NCI-H1436 treated with DMSO at 0.1 percent for 48 hours (cell line): ENCODE measurements at places on chromosomes 6 and 20.

DNA sequence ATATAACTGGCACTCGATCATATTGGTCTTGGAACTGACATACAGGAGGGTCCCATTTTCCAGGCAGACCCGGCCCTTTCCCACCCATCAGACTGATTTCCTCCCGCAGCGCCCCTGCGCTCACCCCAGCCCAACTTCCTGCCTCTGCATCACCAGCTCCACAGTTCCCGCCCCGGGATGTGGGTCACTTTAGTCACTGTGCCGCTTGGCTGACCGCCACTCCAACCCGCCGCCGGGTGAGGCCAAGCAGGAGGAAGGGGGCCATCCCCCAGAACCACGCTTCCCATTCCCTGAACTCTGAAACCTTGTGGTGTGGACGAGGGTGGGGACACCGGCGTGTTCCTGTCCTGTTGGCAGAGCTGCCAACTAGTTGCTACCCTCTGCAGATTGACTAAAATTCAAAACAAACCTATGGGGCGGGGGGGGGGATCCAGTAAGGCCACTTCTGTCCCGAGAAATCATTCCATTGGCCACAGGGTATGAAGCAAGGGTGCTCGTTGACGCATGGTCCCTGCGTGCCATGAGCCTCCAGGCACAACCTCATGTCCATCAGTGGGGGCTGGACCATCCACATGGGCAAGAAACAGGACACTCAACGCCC is 12.3 kb downstream of the TGM2 start:
- DNase-seq: no peak

DNA sequence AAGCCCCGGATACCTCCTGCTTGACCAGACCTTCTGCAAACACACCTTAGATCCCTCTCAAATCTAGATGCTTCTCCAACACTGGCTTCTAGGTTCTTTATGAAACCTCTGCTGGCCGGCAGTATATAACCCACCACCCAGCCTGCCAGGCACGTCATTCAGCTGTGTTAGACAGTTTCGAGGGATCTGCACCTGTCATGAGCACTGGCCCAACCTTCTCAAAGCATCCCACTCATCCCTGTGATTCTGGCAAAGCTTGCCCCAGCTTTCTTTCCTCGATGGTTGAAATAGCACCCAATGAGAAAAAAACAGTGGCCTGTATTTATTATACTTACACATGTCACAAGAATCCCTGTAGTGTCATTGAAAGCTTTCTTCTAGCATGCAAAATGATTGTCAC is 157.8 kb downstream of the MTHFD1L start:
- DNase-seq: no peak

GRCh38 chr6:167214206-167214605 is 56.4 kb upstream of the GPR31 start:
- no peak for DNase-seq

DNA sequence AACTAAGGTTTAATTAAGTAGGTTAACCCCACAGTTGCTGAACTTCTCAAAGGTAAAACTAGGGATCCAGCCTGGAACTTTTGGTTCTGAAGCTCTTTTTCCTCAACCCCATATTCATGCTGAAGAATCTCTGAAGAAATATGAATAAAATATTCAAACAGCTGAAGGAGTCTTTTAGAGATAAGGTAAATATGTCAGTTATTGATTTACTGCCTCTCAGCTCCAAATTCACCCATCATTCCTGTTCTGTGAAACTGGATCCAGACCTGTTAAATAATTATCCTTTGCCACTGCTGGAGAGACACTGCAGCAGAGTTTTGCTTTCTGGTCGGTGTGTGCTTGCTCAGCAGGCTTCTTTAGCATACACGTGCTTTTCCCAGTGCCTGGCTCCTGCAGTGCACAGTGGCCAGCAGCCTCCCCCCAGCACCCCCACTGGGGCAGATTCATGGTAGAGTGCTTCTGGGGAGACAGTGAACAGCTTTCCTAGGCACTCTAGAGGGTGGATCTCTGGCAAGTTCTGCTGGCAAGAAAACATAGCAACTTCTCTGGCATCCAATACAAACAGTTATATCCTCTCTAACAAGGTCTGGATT is 62.0 kb upstream of the BCLAF1 start:
- DNase-seq: no peak

- DNase-seq: no peak
Measured at GRCh38 chr6:36032261-36032660, 4.7 kb downstream of the MAPK14 start.

- no peak for DNase-seq
Measured at GRCh38 chr6:15498640-15499039, 164.2 kb downstream of the DTNBP1 start.

DNA sequence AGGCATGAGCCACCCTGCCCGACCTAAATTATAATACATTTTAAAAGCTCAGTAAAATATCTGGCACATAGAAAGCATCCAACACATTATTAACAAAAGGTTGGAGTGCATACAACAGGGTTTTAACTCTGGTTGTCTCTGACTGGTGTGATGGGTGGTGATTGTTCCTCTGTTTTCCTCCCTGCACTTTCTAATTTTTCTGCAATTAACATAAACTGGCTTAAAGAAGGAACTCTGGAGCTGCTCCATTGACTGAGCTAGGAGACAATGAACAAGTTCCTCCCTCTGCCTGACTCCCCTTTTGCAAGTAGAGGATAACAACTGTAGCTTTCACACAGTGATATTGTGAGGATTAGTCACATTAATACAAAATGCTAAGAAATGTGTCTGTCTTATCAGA is 48.5 kb upstream of the SIRPG start:
- DNase-seq: no peak

DNA sequence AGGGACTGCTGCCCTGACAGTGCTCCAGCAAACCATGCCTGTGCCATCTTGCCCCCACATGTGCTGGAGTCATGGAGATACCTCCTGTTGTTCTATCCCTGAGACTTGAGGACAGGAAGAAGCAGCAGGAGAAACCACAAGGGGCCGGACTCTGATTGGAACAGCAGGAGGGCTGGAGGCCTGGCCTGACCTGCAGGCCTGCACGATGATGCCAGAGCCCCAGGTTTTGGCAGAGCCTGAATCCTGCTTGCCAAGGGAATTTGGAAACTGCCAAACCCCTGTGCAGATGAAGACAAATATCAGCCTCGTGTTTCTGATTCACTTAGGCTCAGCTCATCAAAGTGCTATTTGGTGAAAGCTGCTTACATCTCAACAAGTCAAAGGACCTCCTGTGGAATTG is 177.6 kb downstream of the MAFB start:
- no peak for DNase-seq

DNA sequence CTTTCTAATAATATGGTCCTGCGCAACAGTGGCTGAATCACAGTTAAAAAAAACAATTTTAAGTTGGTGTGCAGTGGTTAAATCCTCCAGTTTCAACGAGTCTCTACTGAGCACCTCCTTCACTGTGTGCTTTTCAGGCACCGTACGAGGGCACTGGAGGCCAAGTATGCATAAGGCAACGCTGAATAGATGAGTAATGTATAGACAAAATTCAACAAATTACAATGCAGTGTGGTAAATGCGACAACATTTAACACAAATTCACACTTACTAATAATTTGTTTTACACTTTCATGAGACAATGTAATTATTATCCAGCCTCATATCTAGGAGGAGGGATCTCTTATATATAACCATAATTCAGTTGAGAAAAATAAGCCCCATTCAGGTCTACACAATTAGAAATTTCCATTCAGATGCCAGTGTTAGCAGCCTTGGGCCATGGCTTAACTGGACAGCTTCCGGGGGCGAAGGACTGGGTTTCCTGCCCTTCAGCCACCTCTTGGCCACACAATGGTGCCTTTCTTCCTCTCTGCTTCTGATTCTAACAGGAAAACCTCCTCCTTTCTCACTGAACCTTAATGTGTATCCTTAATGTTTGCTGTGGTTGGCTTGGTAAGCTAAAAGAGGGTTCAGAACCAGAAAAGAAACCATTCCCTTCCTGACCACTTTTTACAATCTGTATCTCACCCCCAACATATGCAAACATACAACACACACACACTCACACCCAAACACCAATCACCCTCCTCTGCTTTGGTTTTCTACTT is 51.9 kb downstream of the B4GALT5 start:
- DNase-seq: no peak

DNA sequence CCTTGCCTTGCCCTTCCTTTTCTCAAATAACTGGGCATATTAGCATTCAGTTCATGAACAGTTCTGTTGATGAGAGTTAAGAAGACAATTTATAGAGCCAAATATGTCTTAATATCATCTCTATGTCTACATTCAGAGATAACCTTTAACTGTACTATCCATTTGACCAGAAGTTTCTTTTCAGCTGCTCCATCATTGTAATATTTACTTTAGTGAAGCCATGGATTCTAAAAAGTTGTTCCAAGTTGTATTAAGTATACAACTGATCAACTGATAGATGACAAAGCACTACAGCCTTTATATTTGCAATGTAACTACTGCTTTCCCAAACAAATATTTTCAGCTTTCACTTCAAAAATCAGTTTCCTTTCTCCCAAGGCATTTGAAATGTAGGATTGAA is 1252.7 kb downstream of the EPHA7 start:
- DNase-seq: no peak

DNA sequence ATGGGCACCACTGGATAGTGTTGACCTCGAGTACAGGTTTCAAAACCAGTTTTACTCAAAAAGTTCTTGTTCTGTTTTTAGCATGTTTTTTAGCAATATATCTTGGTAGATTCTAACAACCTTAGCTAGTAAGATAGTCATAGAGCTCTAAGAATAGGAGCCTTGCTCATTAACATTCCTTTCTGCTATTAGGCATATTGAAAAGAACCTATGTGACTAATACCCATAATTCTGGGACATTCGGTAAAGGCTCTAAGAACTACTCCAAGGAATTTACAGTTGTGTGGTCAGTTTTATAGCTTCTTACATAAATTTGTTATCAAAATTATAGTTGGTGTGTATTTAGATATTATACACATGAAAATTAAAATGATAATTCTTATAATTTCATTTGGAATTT is 11.6 kb downstream of the SLC9A8 start:
- no peak for DNase-seq

DNA sequence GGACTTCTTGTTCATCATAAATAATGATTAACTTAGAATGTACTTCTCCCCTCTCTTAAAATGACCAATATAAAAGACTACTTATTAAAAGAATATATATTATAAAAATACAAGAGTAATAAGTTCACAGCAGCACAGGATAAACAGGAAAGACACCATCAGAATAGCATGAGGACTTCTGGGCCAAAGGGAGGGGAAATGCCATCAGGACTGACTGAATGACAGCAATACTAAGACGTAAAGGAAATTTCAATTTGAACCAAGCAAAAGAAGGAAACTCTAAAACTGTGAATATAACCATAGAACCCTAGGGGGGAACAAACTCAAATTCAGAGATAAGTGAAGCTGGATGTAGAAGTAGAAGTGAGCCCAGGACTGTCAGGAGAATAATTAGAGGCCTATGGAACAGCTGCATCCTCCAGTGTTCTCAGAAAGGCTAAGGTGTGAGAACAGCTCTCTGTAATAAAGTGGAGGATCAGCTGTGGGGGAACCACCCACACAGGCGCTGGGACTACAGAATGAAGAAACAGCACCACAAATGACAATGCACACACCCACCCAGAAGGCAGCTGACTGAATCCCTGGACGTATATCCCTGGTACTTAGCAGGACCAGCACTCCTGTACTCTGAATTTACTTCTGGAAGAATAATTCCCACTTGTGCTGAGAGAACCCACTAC is 37.8 kb downstream of the ZHX3 start:
- no peak for DNase-seq

- DNase-seq: no peak
Measured at GRCh38 chr20:59735917-59736316, 131.6 kb downstream of the PHACTR3 start.

DNA sequence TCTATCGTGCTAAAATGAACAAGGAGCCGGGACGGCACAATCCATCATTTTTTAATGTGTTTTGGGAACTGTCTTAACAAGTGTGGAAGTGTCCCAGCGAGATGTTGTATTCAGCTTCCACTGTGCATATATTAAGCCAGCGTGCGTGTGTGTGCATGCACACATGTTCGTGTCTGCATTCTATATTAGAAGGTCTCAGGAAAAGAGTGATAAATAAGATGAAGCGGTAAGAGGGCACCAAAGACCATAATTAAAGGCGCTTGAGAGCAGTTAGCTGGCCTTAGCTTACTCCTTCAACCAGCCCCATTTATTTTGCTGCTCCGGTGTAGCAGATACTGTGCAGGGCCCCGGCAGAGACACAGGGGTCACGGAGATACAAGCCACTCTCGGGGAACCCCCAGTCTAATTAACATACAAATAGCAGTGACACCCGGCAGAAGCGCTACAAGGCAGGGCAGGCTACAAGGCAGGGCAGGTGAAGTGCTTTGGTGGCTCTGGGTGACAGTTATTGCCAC is 206.5 kb upstream of the RREB1 start:
- no peak for DNase-seq

GRCh38 chr20:33656783-33657703 is 5.1 kb upstream of the C20orf144 start:
- DNase-seq: no peak

- DNase-seq: no peak
Measured at GRCh38 chr6:54135665-54136369, 24.6 kb downstream of the MLIP start.
